Small intestine (tissue), 16 donors: ENCODE measurements at places on chromosomes 7 and 10.
A peak's percentile ranks its signal among the peaks of the same experiment; 100 is the strongest.

DNA sequence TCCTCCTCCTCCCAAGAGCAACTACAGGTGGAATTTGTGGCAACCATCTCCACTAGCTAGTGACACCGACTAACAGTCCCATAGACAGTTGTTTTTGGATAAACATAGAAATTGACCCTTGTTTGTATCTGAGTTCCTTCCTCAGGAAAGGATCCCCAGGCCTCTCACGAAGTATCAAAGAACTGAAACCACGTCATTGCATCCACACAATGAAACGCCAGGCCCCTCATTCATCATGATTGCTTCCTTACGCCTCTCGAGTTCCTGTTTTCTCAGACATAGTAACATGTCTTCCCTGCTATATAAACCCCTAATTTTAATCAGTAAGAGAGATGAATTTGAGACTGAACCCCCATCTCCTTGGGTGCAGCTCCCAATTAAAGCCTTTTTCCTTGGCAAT lies 18.1 kb downstream of the SLC35G1 start:
- H3K4me1 ChIP-seq, result no peaks in the 10 kb centered on the region
- no peaks in the 10 kb centered on the region for H3K27me3 ChIP-seq
- no peak overlapping the region for H3K27ac ChIP-seq
- H3K4me3 ChIP-seq, result no peak overlapping the region
- peaks cover 16% of the 10 kb centered on the region for H3K36me3 ChIP-seq

DNA sequence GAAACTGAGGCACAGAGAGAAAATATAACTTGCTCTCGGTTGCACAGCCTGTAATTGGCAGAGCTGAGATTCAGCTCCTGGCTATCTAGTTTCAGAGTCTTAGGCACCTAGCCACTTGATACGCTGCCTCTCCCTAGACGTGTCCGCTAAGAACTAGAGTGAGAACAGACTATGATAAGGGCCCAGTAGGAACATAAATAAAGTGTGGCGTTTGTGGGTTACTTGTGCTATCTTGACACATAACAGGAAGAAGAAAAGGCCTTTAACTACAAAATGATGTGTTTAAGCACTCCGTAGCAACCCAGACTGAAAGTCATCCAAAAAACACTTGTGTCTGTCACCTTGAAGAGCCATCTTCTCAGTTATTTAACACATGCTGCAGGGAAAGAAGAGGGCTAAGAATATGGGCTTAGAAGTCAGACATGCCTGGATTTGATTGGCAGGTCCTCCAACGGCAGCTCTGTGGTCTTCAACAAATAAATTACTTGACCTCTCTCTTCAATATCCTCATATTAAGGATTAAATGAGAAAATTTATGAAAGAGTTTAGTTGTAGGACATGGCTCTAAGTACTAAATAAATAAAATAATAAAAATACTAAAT lies 96.2 kb downstream of the SGMS1 start:
- H3K27ac ChIP-seq, result no peak overlapping the region
- H3K27me3 ChIP-seq, result no peaks in the 10 kb centered on the region
- H3K4me3 ChIP-seq, result no peak overlapping the region
- H3K4me1 ChIP-seq, result no peaks in the 10 kb centered on the region
- no peak for DNase-seq

GRCh38 chr10:88661018-88661417 lies 3.2 kb upstream of the LIPF start:
- H3K27ac ChIP-seq, result no peak overlapping the region
- H3K27me3 ChIP-seq, result no peaks in the 10 kb centered on the region
- DNase-seq, result no peak
- no peaks in the 10 kb centered on the region for H3K36me3 ChIP-seq
- no peaks in the 10 kb centered on the region for H3K4me1 ChIP-seq

DNA sequence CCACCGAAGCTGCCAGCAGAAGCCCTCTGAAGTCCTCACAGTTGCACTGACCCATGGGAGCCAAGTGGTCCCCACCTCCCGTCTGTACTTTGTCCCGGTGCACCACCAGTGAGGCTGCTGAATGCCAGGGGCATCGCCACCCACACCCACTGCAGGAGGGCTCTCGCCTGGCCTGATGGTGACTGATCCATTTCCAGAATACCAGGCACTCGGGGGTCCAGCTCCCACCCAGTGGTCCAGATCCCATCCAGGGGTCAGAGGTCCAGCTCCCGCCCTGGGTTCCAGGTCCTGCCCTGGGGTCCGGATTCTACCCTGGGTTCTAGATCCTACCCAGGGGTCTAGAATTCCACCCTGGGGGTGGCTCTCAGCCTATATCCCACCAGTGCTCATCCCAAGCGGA lies 9.1 kb upstream of the JAKMIP3 start:
- no peak for DNase-seq
- H3K36me3 ChIP-seq, result no peaks in the 10 kb centered on the region
- H3K27me3 ChIP-seq, result peaks cover 4% of the 10 kb centered on the region
- no peak overlapping the region for H3K27ac ChIP-seq
- H3K4me1 ChIP-seq, result no peaks in the 10 kb centered on the region
- no peak overlapping the region for H3K4me3 ChIP-seq

DNA sequence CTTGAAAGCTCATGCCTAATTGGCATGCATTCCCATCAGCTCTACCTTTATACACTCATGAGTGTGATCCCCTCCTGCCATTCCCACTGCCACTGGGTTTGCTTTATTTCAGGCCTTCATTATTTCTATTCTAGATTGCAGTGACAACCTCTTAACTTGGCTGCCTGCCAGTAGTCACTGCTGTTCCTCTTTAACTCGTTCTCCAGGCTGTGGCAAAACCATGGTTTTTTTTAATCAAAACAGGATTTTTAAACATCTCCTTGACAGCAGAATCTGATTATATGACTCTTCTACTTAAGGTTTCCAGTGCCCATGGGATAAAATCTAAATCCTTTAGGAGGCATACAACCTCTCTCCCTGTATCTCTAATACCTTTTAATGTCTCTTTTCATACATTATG lies 223.7 kb upstream of the PCDH15 start:
- H3K36me3 ChIP-seq, result no peaks in the 10 kb centered on the region
- DNase-seq, result no peak
- H3K27ac ChIP-seq, result no peak overlapping the region

- H3K27me3 ChIP-seq, result no peaks in the 10 kb centered on the region
- H3K4me3 ChIP-seq, result no peak within 1 kb of the TSS
- DNase-seq, result no peak
- H3K27ac ChIP-seq, result no peak within 1 kb of the TSS
- no peaks in the 10 kb centered on the region for H3K4me1 ChIP-seq
- no peaks in the 10 kb centered on the region for H3K36me3 ChIP-seq
Measured at GRCh38 chr10:71719464-71720201, at the start of gene C10orf105. Gene C10orf105 (minus strand): TSS chr10:71719778. CDS start chr10:71716337, 3,441 bp downstream.

DNA sequence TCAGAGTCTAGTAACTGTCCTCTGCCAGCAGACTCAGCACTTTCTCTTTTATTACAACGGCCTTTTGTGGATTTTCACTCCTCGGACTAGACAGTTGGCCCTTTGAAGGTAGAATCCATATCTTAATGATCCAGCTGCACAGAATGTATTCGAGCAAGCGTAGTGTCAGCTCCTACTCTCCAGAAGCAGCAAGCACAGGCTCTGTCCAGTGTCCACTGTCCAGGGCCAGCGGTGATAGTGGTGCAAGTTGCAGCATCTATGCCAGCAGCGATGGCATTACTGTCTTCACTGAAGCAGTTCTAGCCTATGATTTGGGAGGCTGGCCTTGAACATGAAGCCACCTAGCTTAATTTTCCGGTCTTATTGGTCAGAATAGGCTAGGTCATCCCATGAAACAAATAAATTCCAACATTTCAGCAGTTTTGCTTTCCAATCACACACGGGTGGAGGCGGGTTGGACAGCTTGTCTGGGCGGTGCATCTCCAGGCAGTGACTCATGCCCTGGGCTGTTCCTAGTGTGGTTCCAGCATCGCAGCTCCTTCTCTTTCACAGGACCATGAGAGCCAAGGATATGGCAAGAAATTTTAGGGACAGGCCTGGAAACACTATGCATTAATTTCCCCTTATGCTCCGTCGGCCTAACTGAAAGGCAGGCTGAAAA lies 108.6 kb upstream of the KCNMA1 start:
- DNase-seq, result no peak
- no peak overlapping the region for H3K4me3 ChIP-seq
- no peaks in the 10 kb centered on the region for H3K36me3 ChIP-seq
- no peak overlapping the region for H3K27ac ChIP-seq

DNA sequence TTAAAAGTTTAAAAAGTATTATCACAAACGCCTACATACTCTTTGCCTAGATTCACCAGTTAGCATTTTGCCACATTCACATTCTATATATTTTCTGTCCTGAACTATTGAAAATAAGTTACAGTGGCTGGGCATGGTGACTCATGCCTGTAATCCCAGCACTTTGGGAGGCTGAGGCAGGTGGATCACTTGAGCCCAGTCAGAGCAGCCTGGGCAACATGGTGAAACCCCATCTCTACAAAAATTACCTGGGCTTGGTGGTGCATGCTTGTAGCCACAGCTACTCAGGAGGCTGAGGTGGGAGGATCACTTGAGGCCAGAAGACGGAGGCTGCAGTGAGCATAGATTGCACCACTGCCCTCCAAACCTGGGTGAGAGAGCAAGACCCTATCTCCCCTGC lies 5.3 kb downstream of the ARPC1A start:
- DNase-seq, result peak; percentile 25
- peaks cover 11% of the 10 kb centered on the region for H3K4me1 ChIP-seq
- peaks cover 49% of the 10 kb centered on the region for H3K36me3 ChIP-seq

- DNase-seq, result no peak
- no peak overlapping the region for H3K4me3 ChIP-seq
- no peaks in the 10 kb centered on the region for H3K4me1 ChIP-seq
- no peak overlapping the region for H3K27ac ChIP-seq
- H3K36me3 ChIP-seq, result no peaks in the 10 kb centered on the region
- no peaks in the 10 kb centered on the region for H3K27me3 ChIP-seq
Measured at GRCh38 chr7:84013616-84014240, 180.9 kb downstream of the SEMA3A start.

GRCh38 chr10:86371691-86372090 lies 5.1 kb upstream of the GRID1 start:
- H3K27ac ChIP-seq, result no peak overlapping the region
- H3K4me3 ChIP-seq, result no peak overlapping the region

DNA sequence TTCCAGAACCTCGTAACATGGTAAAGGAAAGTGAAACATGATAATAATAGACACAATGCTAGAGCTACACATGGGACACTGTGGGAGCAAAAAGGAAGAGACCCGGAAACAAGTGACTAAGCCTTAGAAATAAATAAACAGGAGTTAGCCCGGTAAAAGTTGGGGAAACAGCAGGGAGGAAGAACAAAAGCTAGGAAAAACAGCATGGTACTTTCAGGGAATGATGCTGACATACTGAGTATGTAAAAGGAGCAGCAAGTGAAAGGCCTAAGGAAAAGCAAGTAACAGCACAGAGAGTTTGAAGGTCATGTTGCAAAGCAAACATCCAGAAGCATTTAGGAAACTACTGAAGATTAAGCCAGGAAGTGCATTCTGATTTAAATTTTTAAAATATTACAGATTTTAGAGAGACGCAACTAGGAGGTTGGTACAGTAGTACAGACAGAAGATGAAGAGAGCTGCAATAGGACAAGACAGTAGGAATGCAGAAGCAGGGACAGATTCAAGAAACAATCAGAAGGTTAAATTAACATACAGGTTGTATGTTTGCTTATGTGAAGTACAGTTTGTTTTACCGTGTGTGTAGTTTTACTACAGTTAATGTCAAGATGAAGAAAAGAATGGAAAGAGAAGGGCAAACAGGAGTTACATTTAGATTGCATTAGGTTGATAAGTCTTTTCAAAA lies 63.7 kb downstream of the ARHGAP12 start:
- DNase-seq, result peak; percentile 54
- no peaks in the 10 kb centered on the region for H3K27me3 ChIP-seq
- peaks cover 3% of the 10 kb centered on the region for H3K36me3 ChIP-seq
- H3K27ac ChIP-seq, result peak overlapping the region; percentile 42
- no peaks in the 10 kb centered on the region for H3K4me1 ChIP-seq

- H3K36me3 ChIP-seq, result no peaks in the 10 kb centered on the region
- H3K27me3 ChIP-seq, result no peaks in the 10 kb centered on the region
- no peak overlapping the region for H3K27ac ChIP-seq
Measured at GRCh38 chr7:140416560-140416959, 12.7 kb downstream of the RAB19 start.

DNA sequence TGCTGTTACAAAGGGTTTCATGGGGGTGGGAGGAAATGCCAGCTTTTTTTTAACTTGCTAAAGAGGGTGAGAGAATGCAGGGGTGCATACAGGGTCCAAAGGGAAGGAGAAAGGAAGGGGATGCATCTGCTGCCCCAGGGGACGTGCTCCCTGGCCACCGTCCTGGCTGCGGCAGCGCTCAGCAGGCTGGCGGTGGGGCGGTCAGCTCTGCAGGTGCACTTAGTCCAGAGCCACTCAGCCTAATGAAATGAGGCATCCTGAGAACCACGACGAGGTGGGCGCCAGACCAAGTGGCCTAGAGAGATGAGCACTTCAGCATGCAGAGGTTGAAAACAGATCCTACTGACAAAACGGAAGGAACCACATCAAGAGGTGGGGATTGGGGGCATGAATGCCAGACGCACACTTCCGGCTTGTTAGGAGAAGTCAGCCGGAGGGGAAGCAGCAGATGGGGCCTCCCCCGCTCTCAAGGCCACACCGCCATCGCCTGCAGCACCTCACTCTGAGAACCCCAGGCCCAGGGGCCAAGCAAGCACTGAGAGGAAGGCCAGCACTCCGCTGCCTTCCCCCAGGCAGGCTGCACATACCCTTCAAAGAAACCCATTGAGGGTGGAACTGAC lies 94.5 kb downstream of the MAD1L1 start:
- H3K27ac ChIP-seq, result no peak overlapping the region
- H3K27me3 ChIP-seq, result no peaks in the 10 kb centered on the region
- no peaks in the 10 kb centered on the region for H3K36me3 ChIP-seq
- DNase-seq, result no peak

GRCh38 chr7:140314573-140315480 lies 83.5 kb downstream of the SLC37A3 start:
- no peak overlapping the region for H3K27ac ChIP-seq
- no peak for DNase-seq
- H3K4me1 ChIP-seq, result peaks cover 3% of the 10 kb centered on the region
- H3K36me3 ChIP-seq, result no peaks in the 10 kb centered on the region
- no peaks in the 10 kb centered on the region for H3K27me3 ChIP-seq

GRCh38 chr10:11720260-11720741 lies 21.9 kb upstream of the ECHDC3 start:
- H3K27me3 ChIP-seq, result no peaks in the 10 kb centered on the region
- peaks cover 16% of the 10 kb centered on the region for H3K4me1 ChIP-seq
- H3K4me3 ChIP-seq, result no peak overlapping the region
- H3K36me3 ChIP-seq, result no peaks in the 10 kb centered on the region

DNA sequence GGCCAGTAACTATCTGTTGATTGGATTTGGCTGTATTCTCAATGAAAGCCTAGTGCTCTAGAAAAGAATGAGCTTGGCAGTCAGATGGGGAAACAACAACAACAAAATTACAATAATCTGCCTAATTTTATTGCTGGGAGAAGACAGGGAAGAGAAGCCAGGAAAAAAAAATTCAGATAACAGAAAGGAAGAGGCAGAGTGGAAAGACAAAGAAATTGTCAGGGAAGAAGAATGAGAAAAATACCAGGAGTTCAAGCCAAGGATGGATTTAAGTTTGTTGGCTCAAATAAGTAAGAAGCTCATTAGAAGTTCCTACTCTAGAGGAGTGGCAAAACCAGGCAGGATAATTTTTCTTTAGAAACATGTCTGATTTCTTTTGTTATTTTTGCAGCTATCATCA lies 45.9 kb upstream of the PRKG1 start:
- no peaks in the 10 kb centered on the region for H3K36me3 ChIP-seq
- no peak overlapping the region for H3K4me3 ChIP-seq
- H3K4me1 ChIP-seq, result no peaks in the 10 kb centered on the region

GRCh38 chr7:124843336-124843735 lies 77.7 kb upstream of the GPR37 start:
- no peaks in the 10 kb centered on the region for H3K27me3 ChIP-seq
- no peaks in the 10 kb centered on the region for H3K4me1 ChIP-seq
- H3K36me3 ChIP-seq, result no peaks in the 10 kb centered on the region
- no peak for DNase-seq
- no peak overlapping the region for H3K27ac ChIP-seq
